Activated CD4-positive, alpha-beta T cell treated with anti-CD3 and anti-CD28 coated beads for 24 hours (primary cell): ENCODE measurements at places on chromosomes 3 and 15.

GRCh38 chr3:130404401-130404800 is 58.9 kb downstream of the COL6A5 start:
- no peak for DNase-seq

DNA sequence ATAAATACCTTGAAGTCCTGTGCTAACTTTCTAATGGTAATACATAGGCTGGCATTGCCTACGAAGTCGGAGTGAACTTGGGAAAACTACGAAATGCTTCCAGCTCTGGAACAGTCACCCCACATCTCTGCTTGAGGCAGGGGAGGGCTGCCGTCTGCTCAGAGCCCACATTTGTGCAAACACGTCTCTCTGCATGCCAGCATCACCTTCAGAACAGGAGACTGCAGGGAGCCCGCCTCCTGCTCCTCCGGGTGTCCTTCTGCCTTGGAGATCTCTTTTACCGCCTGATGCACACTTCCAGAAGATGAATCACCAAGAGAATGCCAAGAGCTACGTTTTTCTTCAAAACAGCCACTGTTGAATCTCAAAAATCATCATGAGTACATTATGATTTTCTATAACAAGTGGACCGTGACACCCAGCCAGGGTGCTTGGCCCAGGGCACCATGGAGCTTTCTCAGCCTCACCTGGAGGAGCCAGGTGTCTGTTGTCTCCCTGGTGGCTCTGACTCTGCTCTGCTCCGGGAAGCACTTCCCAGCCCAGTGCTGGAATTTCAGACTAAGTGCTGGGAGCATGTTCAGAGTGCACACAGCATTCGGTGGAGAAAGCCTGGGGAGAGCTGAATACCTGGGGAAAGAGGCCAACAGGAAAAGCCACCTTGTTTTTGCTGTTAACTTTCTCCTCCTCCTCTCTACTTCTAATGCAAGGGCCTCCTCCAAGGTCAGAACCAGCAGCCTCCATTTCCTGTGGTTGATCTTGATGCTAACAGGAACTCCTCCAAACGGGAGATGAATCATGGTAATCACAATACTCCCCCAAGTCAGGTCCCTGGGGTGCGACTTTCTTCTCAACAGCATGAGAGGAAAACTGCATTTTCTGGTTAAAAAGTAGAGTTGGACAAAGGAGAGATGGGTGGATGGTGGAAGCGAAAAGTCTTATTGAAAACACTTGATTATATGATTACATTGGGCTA is 467.7 kb downstream of the GABRG3 start:
- no peak for DNase-seq

GRCh38 chr3:66723231-66723630 is 222.4 kb upstream of the LRIG1 start:
- no peak for DNase-seq

DNA sequence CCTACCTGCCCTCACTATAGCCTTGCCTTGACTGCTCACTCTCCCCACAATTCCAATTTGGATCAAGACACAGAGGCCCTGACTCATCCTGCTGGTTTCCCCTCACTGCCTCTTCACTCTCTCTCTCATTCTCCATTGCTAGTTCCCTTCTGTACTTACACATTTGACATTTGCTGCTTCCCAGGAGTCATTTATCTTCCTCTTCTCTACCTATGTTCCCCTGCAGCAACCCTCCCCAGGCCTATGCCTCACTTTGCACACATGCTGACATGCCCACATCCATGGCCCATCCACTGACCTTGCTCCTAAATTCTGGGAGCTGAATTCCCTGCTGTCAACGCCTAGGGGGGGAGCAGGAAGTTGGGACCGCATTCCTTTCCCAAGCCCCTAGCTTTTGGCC is 82.2 kb downstream of the SRGAP3 start:
- no peak for DNase-seq

- DNase-seq = no peak
Measured at GRCh38 chr3:112786002-112786590, 60.6 kb downstream of the CD200R1L start.

GRCh38 chr3:134460965-134461364 is 24.8 kb downstream of the ANAPC13 start:
- DNase-seq = no peak

DNA sequence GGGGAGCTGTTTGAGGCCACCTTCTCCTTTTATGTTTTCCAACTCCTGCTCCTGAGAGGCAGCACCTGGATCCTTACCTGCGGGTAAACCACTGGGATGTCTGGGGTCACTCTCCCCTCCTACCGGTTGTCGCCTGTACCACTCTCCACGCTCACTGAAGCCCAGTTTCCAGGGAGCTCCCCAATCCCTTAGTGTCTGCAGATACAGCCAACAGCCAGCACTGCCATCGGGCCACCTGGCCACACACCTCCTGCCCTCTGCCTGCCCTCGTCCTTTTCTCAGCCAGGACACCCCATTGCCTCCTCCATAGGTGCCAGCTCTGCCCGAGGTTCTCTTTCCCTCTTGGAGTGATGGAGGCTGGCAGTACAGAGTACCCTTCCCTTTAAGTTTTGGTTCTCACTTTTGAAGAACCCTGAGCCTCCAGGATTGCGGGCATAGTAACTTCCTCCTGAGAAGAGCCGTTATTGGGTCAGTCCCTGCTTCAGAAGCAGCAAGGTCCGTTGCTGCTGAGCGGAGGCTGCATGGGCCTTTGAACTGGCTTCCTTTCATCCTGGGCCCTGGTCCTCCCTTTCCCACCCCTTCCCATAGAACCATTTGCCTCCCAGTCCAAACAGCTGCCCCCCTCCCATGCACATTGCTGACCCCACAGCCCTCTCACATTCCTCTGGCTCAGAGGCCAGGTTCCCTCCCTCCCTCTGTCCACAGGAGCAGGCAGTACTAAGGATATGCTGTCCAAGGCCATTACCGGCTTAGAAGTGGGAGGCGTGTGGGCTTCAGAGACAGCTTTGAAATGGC is 30.9 kb downstream of the ARNT2 start:
- no peak for DNase-seq

DNA sequence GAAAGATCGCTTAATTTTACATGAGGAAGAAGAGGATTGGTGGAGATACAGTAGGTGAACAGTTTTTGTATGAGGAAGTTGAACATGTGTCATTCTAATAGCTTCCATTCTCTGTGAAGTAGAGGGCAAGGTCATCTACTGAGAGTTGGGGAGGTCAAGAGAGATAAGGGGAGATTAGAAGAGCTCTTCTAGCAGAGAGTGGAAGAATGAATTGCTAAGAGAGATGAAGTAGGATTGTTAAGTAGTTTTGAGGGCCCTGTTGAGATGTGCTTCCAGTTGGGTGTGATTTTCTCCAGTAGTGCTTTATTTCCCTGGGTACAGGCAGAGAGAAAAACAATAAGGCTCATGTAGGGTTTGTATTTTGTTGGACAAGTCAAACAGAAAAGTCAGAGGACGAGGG is 5.2 kb downstream of the OPA1 start:
- no peak for DNase-seq

DNA sequence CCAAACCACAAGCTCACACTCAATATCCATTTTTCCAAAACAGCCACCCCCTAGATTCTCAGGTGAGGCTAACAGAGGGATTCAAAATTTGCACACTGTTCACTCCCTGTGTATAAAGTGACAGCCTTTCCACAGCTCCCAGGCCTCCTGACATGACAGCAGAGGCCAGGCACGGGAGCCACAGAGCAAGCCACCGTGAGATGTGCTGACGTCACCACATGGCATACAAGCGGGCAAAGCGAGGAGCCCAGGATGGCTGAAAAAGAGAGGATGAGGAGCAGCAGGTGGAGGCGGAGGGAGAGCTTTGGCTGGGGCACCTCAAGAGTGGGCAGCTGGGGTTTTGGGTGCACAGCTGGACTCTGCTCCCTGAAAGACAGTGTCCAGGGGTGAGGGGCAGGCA is 27.1 kb downstream of the EHD4 start:
- DNase-seq = no peak

- no peak for DNase-seq
Measured at GRCh38 chr3:58291671-58292338, 14.2 kb upstream of the RPP14 start.

DNA sequence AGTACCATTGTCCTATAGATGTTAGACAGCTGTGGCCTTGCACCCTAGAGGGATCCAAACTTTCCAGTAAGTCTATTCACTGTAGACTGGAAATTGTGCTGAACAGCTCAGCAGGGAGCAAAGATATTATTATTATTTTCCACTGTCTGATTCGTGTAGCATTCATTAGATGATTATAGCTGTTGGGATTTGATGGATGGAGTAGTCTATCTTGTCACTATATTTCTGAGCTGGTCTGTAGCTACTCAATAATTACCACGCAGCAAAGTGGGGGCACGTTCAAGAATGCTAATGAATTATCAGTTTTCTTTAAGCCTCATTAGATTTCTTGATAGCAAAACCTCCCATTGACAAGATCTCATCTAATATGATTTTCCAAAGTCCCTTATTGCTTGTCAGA is 113.2 kb downstream of the RTP4 start:
- DNase-seq = no peak

DNA sequence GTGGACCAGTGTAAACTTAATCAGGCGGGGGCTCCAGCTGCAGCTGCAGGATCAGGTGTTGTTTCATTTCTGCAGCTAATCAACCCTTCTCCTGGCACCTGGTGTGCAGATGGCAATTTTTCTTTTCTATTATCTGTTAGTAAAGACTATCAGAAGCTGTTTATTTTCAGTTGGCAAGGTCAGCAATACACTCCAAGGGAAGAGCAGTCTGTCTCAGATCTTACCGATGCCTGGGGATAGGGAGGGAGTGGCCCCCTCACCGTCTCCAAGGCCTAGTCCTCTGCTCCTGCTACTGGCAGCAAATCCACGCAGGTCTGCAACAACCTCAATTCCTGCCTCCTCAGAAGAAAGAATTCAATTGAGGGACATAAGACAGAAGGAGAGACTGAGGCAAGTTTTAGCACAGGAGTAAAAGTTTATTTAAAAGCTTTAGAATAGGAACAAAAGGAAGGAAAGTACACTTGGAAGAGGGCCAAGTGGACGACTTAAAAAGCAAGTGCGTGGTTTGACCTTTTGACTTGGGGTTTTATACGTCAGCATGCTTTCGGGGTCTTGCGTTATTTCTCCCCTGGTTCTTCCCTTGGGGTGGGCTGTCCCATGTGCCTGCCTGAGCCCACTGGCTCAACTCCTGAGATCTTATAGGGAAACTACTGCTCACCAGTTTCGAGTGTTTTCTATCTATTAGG is 9.2 kb downstream of the CCRL2 start:
- DNase-seq = no peak

- DNase-seq = no peak
Measured at GRCh38 chr3:55189359-55189801, 261.5 kb upstream of the LRTM1 start.

GRCh38 chr15:49296258-49296657 is 126.2 kb downstream of the GALK2 start:
- DNase-seq = no peak

DNA sequence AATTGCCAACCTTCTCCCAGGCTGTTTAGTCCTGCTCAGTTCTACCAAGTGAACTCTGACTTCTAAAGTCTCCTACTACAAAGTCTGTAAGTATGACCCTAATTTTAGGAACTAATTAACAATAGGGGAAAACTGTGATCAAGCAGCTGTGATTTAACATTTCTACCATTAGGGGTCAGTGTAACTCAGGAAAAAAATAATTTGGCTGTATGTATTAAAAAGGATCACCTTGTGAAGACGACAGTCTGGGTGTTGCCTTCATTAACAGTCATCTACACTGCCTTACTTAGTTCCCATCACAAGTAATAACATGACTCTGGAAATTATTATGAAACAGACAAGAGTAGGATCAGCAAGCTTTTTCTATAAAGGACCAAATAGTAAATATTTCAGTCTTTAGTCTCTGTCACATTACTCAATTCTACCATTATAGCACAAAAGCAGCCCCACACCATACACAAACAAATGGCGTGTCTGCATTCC is 4.2 kb upstream of the NPHP3 start:
- DNase-seq = no peak

GRCh38 chr3:64038253-64038767 is 15.0 kb upstream of the PSMD6 start:
- DNase-seq = no peak

GRCh38 chr3:185251272-185251671 is 2.6 kb downstream of the EHHADH start:
- DNase-seq = no peak

DNA sequence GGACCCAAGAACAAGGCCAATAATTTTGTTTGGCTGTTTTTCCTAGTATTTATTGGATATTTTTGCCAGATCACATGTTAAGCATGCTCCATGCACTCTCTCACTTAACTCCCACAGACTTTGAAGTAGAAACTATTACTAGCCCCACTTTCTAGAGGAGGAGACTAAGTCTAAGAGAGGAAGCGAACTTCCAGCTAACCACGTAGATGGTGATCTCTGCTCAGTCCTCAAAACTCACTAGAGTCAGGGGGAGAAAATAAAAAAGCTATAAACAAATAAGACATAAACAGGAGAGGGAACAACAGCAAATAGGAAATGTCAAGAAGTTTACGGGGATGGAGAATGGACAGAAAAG is 481.0 kb upstream of the PROK2 start:
- no peak for DNase-seq

GRCh38 chr3:28042707-28043106 is 198.7 kb upstream of the CMC1 start:
- DNase-seq = no peak

DNA sequence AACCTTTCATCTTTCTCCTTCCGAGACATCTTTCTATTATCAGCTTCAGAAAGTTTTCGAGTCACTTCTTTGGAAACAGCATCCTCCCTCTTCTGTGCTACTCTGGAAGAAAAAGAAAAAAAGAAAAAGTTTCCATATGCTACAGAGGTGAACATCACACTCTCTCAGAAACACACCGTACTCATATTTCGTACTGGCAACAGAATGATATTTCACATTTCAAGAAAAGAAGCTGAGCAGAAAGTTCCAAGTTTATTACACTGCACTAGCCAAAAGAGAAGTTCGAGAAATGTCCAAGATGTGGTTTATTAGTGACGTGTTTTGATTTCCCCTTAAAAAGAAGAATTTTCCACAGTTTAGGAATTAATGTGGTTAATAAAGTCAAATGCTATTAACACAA is 6.0 kb downstream of the SSR3 start:
- DNase-seq = no peak

DNA sequence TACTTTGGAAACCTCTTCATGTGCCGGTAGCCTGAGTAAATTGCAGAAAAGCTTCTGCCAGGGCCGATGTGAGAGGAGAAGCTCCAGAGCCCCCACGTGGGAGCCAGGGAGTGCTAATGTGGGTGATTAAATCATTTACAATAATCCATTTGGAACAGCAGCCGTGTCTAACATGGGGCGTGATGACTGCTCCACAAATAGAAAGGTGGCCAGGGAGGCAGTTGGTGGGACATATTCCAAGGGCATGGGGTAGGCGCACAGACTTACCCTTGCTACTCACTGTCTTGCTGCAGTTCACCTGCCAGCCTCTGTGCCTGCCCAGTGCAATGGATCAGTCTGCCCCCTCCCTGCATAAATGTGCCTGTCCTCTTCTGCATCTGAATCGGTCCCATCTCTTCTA is 39.3 kb upstream of the INSYN1 start:
- no peak for DNase-seq

GRCh38 chr3:87867001-87867400 is 191.8 kb downstream of the CGGBP1 start:
- DNase-seq = no peak
